SJSA1 (cell line): ENCODE measurements at places on chromosomes 16 and 17. TPM values are rescaled to one million over a fixed set of nuclear protein-coding genes. Genes with fewer than 3 reads are reported as not detected.

Gene TBC1D3I
- total RNA-seq = 0.03 TPM in 1 of 2 replicates, not detected in the other

Gene ALDH3A1
- total RNA-seq = not detected in 2 replicates

Gene DNAI2
- not detected in 2 replicates for total RNA-seq

Gene CCL4
- not detected in 2 replicates for total RNA-seq

Gene HOXB5
- 0.05 and 1.2 TPM in 2 replicates for total RNA-seq

Gene SLFN11
- total RNA-seq = 13.9 and 29.1 TPM in 2 replicates

Gene CALCOCO2
- 48.4 and 55.1 TPM in 2 replicates for total RNA-seq

Gene MED13
- total RNA-seq = 26.7 and 47.9 TPM in 2 replicates

Gene KDM6B
- 0.34 and 0.85 TPM in 2 replicates for total RNA-seq

Gene VPS35
- 114 and 263 TPM in 2 replicates for total RNA-seq

Gene TBC1D3C
- total RNA-seq = 0.13 TPM in 1 of 2 replicates, not detected in the other

Gene KRTAP16-1
- total RNA-seq = not detected in 2 replicates

Gene SLC2A4
- total RNA-seq = 0.32 TPM in 1 of 2 replicates, not detected in the other

Gene HOXB1
- not detected in 2 replicates for total RNA-seq

Gene CDC42EP4
- 55.2 and 76.1 TPM in 2 replicates for total RNA-seq

Gene PLCD3
- 17.5 and 92.5 TPM in 2 replicates for total RNA-seq

Gene SENP3
- total RNA-seq = 74.9 and 101 TPM in 2 replicates

Gene TMEM107
- total RNA-seq = 11.5 and 15.9 TPM in 2 replicates

Gene ZFPM1
- 0.38 and 0.92 TPM in 2 replicates for total RNA-seq

Gene KREMEN2
- not detected in 2 replicates for total RNA-seq

Gene SNN
- 10.1 and 11.5 TPM in 2 replicates for total RNA-seq

Gene KRT40
- total RNA-seq = not detected in 2 replicates
